ENCODE measurements at places on chromosomes 7 and 10.
A peak's percentile ranks its signal among the peaks of the same experiment; 100 is the strongest.

DNA sequence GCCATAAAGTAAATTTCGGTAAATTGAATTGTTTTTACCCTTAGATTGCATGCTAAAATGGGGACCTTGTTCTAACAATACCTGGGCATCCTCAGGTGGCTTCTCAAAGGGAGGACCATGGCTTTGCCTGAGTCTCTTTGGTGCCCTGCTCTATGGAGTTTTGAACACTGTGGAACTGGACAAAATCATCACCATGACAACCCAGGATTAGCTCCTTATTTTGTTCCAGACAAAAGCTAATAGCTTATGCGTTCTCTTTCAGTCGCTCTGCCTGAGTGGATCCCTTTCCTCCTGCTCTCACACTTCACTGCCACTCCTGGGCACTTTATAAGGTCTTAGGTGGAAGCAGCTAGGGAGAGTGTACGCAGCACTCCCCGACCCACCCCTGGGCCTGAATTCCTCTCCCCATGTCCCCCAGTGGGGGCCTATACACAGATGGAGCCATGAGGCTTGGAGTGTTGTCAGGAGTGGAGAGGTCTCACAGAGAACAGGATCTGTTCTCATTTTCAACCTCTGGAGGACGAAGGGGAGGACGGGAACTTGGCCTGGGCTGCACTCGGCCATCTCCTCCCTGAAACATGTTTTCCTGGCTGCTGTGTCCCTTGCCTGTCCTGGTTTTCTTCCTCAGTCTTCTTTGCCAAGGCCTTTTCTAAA lies 19.0 kb downstream of the ADCYAP1R1 start:
- no peak for DNase-seq

DNA sequence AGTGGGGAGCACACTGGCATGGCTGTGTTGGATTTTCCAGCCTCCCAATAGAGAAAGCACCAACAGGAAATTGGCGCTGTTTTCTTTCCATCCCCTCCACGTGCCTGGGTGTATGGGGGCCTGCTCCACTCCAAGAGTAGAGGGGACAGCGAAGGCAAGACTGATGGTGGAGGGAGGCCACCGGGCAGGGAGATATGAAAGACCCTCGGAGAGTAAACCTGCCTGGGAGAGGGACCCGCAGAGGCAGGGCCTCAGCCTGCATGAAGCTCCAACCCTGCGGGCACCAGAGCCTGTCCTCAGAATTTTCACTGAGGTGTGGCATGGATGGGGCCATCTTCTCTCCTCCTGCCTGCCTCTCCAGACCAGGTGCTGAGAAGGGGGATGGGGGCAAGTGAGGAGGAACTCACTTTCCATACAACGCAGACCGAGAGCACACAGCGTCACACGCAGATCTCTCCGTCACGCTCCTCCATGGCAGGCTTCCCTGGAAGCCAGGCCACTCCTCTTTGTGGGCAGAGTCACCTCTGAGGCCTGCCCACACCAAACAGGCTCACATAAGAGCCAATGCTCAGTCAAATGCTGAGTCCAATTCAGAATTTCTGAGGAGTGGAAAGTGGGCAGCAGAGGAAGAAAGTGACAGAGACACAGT lies 18.8 kb downstream of the ANXA11 start:
- no peak for DNase-seq

DNA sequence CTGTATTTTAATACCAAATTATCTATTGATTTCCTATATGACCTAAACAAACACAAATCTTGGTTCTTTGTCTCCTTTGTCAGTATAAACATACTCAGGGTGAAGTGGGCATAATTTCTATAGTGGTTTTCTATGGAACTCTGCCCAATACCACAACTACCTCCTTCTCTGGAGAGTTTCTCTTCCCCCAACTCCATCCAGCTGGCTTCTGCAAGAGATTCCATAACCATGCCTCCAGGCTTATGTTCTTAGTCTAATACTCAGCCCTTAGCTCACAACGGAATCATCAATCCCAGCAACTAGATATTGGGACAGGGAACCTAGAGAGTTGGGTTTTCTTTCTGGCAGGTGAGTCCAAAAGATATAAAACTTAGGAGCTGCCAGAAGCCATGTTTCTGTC lies 127.3 kb downstream of the TRIL start:
- DNase-seq: no peak

GRCh38 chr10:47309408-47310089 lies 9.6 kb downstream of the GDF10 start:
- DNase-seq: no peak

GRCh38 chr10:127906548-127907377 lies at the start of gene PTPRE:
Gene PTPRE, plus strand, starts transcription at chr10:127907103. Its CDS starts 133,779 bp downstream, at chr10:128040882.
- peak; percentile 89 for DNase-seq

DNA sequence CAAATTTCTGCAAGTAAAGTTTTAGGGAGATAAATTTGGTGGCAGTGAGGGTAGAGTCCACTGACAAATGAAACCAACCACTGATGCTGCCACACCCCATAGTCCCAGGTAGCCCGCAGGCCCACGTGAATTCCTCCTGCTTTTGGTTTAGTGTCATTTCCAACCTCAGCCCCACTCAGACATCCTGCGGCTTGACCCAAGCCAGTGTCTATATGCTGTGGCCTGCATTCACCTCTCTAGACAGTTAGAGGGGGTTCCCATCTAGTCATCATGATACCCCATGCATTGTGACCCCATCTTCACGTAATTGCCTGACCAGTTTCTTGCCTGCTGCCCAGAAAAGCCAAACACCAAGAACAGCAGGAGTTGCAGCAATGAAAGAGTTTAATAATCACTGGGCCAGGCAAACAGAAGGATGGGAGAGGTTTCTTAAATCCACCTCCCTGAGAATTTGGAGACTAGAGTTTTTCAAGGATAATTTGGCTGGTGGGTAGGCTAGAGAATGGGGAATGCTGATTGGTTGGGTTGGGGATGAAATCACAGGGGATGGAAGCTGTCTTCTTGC lies 332.0 kb upstream of the GALNT17 start:
- DNase-seq: no peak

DNA sequence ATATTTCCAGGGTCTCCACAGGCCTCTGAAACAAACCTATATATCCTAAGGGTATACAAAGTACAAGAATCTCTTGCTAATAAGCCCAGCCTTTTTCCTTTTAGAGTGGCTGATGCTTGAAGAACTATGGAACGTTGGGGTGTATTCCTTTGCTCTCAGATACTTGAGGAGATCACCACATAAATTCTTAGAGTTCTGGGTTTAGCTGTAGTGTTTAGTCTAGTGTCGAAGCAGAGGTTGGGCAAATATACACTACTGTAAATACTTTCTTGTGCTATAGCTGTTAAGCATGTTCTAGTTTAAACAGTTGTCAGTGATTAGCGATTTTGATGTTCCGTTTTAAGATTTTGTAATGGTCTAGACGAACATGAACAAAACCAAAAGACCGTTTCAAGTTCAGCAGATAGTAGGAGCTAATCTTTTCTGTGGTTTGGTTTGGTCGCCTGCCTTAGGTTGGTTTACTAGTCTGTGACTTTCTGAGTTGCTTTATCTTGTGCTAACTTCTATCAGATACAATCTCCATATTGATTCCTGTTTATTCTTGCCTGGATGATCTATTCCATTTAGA lies 229.6 kb downstream of the NSUN6 start:
- no peak for DNase-seq

- DNase-seq: no peak
Measured at GRCh38 chr7:104805449-104806317, 208.3 kb upstream of the KMT2E start.

DNA sequence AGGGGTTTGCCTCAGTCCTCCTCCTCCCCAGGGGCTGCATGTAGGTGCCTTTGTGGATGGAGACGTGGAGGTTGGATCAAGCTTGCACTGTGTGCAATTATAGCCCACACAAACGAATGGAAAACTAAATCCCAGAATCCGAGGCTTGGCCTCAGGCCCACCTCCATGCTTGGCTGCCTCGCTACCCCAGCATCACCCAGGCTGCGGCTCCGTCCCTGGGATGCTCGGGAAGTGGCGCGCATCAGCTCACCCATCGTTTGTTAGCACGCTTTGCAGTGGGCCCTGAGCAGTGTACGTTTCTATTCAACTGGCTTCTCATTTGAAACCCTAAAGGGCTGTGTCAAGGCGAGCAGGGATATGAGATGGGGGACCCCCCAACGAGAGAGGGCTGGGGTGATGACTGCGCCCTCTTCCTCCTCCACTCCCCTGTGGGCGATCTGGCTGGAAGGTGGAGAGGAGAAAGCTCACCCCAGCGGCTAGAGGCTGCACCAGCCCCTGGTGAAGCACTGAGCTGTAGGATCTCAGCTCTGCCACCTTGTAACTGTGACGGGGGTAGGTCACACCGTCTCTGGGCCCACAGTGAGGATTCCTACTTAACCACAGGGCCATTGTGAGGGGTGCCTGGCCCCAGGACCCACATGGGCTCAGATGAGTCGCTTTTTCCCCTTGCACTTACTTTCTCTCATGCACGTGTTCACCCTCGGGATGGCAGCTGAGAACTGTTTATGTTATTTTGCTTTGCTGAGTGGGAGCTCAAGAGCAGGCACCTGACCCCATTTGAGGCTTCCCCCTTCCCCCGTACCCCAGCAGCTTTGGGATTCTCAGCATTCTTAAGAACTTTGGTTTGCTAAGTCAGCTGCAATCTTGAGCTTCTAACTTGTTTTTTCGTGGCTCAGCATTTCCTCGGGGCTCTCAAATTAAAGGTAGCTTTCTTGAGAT lies 12.7 kb upstream of the BTBD16 start:
- no peak for DNase-seq

GRCh38 chr7:96720843-96721242 lies 11.2 kb upstream of the SEM1 start:
- no peak for DNase-seq

DNA sequence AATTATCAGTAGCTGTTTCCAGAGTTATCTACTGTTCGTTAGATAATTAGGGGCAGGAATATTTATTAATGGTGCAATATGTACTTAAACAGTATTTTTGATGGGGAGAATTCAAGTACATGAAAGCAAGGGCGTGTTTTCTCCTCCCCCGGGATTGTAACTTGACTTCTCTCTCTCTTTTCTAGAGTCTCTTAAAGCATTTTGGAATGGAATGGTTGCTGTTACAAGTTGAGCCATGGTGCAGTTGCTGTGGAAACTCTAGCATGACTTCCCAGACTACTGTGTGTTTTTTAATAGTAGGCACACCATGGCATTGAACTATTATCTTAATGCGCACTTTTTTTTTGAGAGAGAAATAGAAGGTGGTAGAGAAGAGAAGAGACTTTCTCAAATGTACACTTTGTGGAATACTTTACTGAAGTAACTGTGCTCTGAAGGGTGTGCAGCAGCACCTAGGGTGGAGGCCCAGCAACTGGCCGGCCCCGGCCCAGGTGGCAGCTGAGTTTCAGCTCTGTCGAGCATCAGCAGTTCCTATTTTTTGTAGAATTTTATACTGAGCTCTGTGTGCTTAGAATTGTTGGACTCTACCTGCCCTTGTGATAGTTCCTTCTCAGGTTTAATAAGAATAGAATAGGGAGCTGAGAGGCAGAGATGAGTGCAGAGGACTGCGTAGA lies 64.4 kb downstream of the CCNY start:
- no peak for DNase-seq

- DNase-seq: peak; percentile 61
Measured at GRCh38 chr7:106421181-106421762, 136.5 kb upstream of the NAMPT start.

DNA sequence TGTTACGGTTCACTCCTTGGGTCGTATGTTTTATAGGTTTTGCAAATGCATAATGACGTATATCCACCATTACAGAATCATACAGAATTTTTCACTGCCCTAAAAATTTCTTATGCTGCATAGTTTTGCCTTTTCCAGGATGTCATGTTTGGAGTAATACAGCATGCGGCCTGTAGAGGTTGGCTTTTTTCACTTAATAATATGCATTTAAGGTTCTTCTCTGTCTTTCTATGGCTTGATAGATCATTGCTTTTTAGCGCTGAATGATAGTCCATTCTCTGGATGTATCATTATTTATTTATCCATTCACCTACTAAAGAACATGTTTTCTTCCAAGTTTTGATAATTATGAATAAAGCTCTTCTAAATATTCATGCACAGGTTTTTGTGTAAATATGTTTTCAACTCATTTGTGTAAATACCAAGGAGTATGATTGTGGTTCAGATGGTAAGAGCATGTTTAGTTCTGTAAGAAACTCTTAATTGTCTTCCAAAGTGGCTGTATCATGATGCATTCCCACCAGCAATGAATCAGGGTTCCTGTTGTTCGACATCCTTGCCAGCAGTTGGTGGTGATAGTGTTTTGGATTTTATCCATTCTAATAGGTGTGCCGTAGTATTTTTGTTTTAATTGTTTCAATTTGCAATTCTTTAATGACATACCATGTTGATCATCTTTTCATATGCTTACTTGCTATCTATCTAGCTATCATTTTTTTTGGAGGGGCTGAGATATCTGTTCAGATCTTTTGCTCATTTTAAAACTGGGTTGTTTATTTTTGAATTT lies 531.2 kb upstream of the GHITM start:
- no peak for DNase-seq

DNA sequence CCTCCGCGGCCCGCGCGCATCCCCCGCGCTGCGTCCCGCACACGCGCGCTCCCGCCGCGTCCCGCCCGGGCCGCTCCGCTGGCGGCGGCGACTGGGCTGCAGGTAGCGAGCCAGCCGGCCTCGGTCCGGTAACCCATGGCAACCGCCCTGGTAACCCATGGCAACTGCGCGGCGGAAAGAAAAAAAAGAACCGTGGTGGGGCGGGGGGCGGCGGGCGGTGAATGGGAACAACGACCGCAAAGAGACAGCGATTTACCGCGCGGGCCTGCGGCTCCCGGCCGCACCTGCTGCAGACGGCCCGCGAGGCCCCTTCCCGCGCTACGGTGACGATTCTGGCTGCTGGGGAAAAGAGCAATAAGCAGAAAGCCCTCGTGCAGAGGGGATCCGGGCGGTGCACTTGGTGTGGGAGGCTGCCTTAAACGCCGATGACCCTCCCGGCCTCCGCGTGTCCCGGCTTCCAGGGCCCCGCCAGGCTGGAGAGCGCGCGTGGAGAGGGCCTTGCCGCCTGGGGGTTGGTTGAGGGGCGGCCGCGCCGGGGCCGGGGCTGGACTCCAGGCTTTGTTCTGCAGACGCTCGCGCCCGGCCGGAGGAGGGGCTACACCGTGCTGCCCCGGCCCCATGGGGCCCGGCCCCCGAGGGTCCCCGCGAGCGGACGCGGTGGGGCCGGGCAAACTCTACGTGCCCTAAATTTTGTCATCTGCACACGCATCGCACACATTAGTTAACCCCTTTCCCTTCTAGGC lies 84.7 kb downstream of the SNX10 start:
- DNase-seq: no peak

All from left colon (tissue), 2 donors.